CD4-positive, alpha-beta T cell (primary cell): ENCODE measurements at places on chromosomes 5 and 9.

- peak overlapping the region; percentile 84 for H3K4me3 ChIP-seq
- H3K36me3 ChIP-seq, result peaks cover 10% of the 10 kb centered on the region
- H3K4me1 ChIP-seq, result peaks cover 65% of the 10 kb centered on the region
- H3K27me3 ChIP-seq, result peaks cover 24% of the 10 kb centered on the region
These were observed 2.0 kb upstream of the PHPT1 start for GRCh38 chr9:136847088-136847825.

GRCh38 chr9:123654994-123655637, 274.8 kb downstream of the DENND1A start:
- no peak overlapping the region for H3K4me3 ChIP-seq
- DNase-seq, result no peak
- peaks cover 5% of the 10 kb centered on the region for H3K36me3 ChIP-seq
- no peak overlapping the region for H3K27ac ChIP-seq
- H3K4me1 ChIP-seq, result no peaks in the 10 kb centered on the region
- no peaks in the 10 kb centered on the region for H3K27me3 ChIP-seq

GRCh38 chr9:114981063-114981462, 50.7 kb upstream of the TNFSF8 start:
- H3K36me3 ChIP-seq, result no peaks in the 10 kb centered on the region
- no peaks in the 10 kb centered on the region for H3K4me1 ChIP-seq
- no peaks in the 10 kb centered on the region for H3K27me3 ChIP-seq
- no peak for DNase-seq

DNA sequence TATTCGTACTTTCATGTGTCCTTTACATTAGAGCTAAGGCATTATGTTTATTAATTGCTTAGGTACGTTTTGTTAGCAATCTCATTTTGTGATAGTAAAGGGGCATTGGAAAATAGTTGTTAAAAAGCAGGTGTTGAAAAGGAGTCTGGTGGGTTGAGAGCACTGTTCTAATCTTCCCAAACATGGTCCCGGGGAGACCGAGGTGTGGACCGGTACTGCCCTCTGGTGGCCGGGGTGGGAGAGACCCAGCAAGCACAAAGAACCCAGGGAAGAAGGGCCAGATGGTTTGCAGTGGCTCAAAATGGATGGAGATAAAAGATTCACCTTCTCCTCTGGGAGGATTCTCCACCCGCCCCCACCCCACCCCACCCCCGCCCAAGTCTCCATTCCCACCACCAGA, 26.1 kb downstream of the IDNK start:
- H3K4me3 ChIP-seq, result no peak overlapping the region
- no peak overlapping the region for H3K27ac ChIP-seq
- peaks cover 35% of the 10 kb centered on the region for H3K36me3 ChIP-seq
- H3K27me3 ChIP-seq, result no peaks in the 10 kb centered on the region

DNA sequence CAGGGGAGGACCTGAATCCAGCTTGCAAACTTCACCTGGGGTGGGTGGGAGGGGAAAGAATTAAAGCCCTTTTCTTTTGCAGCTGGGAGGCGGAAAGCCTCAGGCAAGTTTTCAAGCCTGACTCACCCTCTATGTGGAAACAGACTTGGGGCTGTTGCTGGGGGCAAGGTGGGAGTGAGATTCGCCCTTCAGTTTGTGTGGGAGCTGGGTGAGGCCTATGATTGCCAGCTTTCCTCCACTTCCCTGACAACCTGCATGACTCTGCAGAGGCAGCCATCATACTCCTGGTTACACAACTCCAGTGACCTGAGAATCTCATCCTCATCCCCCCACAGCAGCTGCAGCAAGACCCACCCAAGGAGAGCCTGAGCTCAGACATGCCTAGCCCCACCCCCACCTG, 43.2 kb upstream of the SREK1 start:
- no peak for DNase-seq
- H3K4me3 ChIP-seq, result no peak overlapping the region
- H3K27ac ChIP-seq, result no peak overlapping the region

- no peaks in the 10 kb centered on the region for H3K4me1 ChIP-seq
- H3K27me3 ChIP-seq, result no peaks in the 10 kb centered on the region
- H3K36me3 ChIP-seq, result no peaks in the 10 kb centered on the region
- no peak overlapping the region for H3K27ac ChIP-seq
- no peak for DNase-seq
These were observed 17.5 kb upstream of the CNTLN start for GRCh38 chr9:17117372-17117771.

DNA sequence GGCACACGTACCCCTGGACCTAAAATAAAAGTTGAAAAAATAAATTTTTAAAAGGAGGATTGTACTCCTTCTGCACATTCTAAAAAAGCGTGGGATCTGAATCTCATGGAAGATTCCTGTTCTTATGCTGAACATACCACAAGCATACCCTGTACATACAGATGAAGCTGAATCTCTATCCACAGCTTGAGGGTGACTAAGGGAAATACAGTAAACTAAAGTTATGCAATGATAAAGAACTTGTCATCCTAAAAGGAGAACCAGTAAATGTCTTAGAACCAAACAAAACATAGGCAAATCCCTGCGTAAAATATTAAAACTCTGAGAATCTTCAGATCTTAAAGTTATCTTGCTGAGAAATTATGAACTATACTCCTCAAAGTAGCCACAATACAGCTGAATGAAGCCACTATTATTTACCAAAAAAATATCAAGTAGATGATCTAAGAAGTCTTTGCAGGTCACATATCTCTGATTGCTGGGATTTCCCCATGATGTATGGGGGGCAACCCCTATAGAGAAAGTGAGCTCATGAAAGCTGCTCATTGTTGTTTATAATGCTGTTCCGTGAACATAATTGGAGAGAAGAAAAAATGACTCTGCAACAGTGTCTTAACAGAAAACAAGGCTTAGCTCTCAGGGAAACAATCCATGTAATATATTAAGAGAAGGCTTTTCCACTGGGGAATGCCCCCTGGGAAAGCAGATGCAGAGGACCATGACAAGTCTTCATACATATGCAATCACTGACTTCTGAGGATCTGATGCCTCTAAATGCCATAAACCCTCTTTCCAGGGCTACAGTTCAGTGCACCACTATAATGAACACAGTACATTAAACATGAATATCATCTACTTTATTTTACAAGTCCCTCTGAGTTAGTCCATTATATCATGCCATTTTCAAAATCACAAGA, 210.1 kb downstream of the EPB41L4A start:
- no peak for DNase-seq
- H3K27me3 ChIP-seq, result peaks cover 30% of the 10 kb centered on the region
- H3K4me1 ChIP-seq, result no peaks in the 10 kb centered on the region
- no peaks in the 10 kb centered on the region for H3K36me3 ChIP-seq
